ENCODE measurements at places on chromosomes 2 and 18.
A peak's percentile ranks its signal among the peaks of the same experiment; 100 is the strongest.

- no peak for DNase-seq
Measured at GRCh38 chr2:14601156-14601770, 31.3 kb upstream of the LRATD1 start.

DNA sequence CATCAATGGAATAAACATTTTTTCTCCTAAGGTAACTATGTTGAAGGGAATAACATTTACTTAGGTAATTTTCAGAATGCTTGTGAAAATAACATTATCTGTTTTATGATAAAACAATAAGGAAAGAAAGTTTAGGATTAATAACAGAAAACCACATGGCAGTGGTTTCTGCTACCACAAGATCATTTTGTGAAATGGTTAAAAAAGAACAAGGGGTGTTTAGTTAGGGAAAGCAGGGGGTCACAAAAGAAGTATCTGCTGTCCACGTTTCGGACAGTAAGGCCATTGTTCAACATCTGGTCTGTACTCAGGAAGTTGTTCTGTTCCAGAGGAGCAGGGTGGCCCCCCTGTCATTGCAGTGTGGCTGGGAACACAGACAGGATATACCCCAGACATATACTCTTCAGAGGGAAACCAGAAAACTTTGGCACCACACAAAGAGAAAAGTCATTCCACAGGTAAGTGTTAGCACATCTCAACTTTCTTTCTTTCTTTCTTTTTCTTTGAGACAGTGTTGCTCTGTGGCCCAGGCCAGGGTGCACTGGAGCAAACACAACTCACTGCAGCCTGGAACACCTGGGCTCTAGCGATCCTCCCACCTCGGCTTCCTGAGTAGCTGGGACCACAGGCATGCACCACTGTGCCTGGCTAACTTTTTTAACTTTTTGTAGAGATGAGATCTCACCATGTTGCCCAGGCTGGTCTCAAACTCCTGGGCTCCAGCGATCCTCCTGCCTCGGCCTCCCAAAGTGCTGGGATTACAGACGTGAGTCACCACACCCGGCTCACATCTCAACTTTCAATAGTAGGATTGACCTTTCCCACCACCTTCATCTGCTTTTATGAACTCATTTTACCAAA lies 14.8 kb upstream of the ARL5A start:
- DNase-seq, result no peak

- DNase-seq, result no peak
Measured at GRCh38 chr2:235674146-235674545, 180.3 kb downstream of the AGAP1 start.

- no peak for DNase-seq
Measured at GRCh38 chr18:55462652-55463051, 125.3 kb downstream of the TCF4 start.

- no peak for DNase-seq
Measured at GRCh38 chr2:26646986-26647672, 6.0 kb upstream of the CIB4 start.

DNA sequence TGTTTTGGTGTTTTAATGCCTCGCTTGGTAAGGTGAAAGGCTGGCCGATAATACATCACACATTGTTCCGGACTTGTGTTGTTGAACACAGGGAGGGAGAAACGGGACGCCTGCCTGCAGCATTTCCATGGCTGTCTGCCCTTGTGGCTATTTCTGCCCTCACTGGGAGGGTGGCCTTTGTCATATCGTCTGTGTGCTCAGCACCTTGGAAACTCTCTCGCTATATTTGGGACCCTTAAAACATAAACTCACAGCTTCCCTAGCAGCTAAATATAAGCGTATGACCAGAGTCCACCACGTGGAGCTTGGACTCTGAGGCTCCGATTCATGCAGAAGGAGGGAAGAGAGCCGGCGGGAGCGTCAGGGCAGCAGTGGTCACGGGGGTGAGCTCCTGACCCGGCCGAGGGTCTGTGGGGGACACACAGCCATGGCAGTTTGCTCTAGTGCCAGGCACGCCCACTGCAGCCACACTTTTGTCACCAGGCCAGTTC lies 111.7 kb downstream of the SH3BP4 start:
- DNase-seq, result no peak

GRCh38 chr18:22471546-22472131 lies 53.9 kb upstream of the CTAGE1 start:
- DNase-seq, result peak; percentile 60

GRCh38 chr18:11828786-11829432 lies 22.3 kb upstream of the CHMP1B start:
- DNase-seq, result no peak
